ENCODE measurements at places on chromosomes 16 and 17.
A peak's percentile ranks its signal among the peaks of the same experiment; 100 is the strongest.

GRCh38 chr16:67015313-67015731 lies 13.6 kb upstream of the CBFB start:
- no peak for DNase-seq

GRCh38 chr17:72063756-72064450 lies 56.9 kb upstream of the SOX9 start:
- DNase-seq = no peak

GRCh38 chr16:73202161-73202729 lies 154.3 kb upstream of the ZFHX3 start:
- DNase-seq = no peak

DNA sequence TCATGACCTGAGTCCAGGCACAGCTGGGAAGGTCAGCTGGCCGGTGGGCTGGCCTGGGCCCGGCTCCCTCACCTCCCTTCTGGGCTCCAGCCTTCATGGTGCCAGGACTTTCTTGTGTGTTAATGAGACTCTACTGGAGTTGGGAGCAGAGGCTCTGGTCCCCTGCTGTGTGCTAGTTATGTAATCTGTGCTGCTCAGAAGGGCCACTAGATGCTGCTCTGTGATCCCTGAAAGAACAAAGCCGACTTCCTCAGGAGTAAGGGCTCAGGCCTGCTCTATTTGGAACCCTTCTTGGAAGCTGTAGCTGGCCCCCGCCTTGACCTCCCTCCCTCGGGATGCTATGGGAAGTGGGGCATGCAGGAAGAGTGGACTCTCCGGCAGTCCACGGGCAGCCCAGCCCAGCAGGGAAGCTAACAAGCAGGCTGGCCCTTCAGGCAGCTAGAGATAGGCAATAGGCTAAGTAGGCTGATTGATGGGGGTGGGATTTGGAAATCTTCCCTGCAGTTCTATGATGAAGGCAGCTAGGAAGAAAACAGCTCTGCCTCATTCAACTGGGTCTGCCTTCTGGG lies 3.3 kb upstream of the CDK5R1 start:
- peak; percentile 15 for DNase-seq

- DNase-seq = no peak
These were observed 492.5 kb upstream of the HSBP1 start for GRCh38 chr16:83315271-83315670.

GRCh38 chr16:79092846-79093245 lies 507.7 kb downstream of the MAF start:
- DNase-seq = no peak

DNA sequence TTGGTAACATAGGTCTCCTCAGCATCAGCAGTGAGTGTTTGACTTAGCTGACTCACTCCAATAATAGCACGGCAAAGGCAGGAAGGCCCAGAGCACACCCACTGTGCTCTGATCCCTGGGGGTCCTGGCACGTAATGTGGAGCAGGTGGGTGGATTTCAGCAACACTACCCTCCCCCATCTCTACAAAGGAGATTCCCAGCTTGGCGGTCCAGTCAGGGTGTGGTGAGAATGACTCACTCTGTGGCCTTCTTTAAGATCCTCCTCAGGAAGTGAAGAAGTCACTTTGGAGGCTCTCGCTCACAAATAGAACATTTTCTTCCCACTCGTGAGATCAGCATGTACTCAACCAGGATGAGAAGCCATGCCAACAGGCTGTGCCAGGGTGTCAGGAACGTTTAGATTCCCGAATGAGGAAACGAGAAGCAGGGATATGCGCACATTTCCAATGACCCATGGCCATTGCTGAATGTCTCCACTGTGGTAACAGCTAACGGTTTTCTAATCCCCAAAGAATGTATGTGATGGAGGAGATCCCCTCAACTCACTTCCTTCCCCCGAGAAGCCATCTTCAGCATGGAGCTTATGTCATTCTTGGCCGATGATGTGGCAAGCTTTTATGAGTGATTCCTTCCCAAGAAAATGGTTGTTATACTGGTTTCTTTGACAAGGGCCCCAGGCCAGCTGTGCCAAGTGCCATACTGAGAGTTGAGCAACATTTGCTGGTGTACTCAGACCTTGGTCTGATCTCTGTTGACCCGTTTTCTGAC lies 365.2 kb downstream of the C16orf95 start:
- no peak for DNase-seq

- no peak for DNase-seq
These were observed 71.6 kb downstream of the PGS1 start for GRCh38 chr17:78449983-78450595.

DNA sequence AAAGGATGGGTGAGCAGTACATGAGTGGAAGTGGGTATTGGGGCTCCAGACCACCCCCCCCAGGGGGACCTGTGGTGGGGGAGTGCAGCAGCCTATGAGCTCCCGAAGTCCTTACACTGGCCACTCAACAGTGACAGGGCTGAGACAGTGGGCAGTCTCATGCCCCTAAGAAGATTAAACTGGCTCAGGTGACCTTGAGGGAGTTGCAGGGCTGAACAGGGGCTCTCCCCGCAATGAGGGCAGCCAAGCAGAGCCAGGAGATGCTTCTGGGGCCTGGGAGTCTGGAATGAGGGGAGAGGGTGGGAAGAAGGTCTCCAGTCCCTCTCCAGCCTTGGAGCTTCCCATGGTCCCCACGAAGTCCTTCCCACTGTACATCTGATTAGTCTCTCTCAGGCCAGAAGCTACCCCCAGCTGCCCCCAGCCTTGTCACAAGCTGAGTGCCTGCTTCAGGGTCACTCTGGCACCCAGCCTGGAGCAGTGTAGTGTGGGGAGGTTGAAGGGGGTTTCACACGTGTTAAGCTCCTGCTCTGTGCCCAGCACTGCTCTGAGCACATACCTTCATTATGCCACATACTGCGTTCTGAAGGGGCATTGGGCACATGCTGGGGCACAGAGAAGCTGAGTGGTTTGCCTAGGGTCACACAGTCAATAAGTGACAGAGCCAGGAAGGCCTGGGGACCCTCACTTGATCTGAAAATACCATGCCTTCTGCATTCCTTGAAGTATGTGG lies 1.0 kb upstream of the CDH16 start:
- DNase-seq = no peak

GRCh38 chr17:77487677-77488530 lies 347.1 kb downstream of the SEC14L1 start:
- DNase-seq = no peak

DNA sequence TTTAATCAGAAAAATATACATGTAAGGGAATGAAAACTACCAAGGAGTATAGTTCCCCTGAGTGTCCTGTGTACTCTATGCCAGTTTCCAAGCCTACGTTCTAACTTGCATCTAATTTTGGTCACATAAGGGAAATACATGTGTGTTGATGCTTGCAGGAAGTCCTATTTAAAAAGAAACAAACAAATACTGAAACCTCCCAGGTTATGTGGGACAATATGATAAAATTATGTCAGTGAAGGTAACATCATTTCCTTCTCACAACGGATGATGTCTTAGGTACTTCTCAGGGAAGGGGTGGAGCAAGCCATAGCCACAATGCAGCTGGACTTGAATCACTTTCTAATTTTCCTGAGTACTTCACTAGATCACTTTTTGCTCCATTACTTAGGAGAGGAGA lies 115.9 kb downstream of the ZFHX3 start:
- DNase-seq = no peak

- no peak for DNase-seq
These were observed 49.3 kb downstream of the RMI2 start for GRCh38 chr16:11394593-11394960.

DNA sequence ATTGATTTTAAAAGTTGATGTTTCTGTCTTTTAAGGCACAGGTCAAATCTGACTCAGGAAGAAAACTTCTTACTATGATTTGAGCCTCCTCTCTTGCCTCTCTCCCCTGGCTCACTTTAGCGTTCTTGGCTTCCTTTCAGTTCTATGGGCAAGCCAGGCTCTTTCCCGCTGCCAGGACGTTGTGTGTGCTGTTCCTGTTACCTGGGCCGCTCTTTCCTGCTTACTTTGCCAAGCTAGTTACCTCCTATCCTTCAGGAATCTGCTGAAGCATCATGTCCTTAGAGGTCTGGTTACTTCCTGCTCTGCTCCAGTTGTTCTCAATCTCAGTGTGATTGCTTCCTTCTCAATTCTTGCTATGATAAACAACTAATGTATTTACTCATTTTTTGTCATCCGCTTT lies 1108.5 kb upstream of the EEF2KMT start:
- DNase-seq = peak; percentile 82

- DNase-seq = no peak
These were observed 8.0 kb upstream of the UNK start for GRCh38 chr17:75776386-75777295.

GRCh38 chr16:88516601-88517061 lies 53.6 kb upstream of the ZC3H18 start:
- no peak for DNase-seq

DNA sequence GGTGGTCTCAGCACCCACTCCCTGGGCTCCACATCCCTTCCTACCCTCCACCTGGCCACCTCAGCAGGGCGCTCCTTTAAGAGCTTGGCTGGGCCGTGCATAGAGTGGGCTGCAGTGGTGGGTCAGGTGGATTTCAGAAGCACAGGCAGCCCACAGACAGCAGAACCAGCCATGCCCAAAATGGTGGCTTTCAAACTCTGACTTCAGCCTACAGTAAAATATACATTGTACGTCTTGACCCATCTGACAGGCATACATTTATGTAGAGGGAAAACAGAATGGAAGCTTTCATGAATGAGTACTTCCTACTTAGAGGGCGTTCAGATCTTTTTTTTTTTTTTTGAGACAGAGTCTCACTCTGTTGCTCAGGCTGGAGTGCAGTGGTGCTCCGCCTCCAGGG lies 26.0 kb upstream of the LASP1NB start:
- no peak for DNase-seq

DNA sequence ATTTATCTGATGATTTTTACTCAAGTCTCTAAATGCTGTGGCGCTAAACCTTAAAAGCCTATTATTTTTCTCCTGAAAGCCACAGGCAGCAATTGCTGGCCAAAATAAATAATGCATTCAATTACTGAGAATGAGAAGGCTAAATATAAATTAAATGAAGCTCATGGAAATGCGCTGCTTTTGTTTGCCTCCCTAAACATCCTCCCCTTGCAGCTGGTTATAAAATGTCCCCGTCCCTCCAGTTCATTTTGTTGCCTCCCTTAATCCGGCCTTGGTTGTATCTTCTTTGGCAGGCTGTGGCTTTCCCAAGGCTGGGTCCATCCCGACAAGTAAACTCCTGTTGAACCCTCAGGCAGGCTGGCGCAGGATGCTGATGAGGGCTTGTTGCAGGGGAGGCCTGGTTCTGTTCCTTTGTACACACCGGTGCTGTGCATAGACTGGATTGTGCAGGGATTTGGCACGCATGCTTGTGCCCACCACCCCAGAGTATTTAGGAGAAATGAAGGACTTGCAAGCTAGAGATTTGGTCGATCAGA lies 62.7 kb downstream of the KNOP1 start:
- DNase-seq = no peak

DNA sequence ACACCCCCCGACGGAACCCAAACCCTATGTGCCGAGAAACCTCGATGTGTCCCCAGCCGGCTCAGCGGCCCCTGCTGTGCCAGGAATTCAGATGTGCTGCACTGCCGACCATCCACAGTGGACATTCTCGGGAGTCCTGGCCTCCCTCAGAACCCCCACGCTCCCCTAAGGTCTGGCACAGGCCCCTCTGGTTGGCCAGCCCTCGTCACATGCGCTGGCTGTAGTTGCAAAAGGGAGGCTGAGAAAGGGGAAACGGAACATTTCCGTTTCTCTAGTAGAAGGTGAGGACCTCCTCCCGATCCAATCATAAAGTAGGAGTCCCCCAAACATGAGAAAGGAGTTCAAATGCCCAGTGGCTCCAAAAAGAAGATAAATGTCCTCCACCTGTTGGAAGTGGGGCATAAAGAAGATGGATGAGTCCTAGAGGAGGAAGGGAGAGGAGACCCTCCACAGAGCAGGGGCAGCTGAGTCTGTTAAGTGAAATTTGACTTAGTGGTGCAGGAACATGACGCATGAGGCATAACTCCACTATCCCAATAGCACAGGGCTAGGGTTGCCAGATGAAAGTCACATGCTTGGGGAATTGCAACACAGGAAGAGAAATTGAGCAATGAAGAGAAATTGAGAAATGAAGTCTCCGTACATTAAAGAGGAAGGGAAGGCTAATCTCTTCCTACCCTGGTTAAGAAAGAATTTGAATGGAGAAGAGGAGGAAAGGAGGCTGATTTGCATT lies 49.3 kb upstream of the WSB1 start:
- no peak for DNase-seq

DNA sequence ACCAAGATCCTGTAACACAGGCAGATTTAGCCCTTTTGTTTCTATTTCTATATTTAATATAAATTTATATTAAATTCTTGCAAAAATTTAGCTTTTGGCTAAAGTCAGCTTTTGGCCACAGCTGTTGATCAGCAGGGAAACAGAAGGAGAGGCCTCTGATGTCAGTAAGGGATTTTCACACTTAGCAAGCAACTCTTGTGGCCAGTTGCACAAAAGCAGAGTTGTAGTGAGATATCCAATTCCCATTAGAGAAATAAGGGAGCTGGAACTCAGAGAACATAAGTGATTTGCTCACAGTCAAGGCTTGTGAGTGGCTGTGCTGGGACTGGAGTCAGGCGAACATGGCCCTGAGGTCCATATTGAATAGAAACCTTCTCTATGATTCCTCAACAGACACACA lies 16.7 kb upstream of the HEATR6 start:
- DNase-seq = no peak

DNA sequence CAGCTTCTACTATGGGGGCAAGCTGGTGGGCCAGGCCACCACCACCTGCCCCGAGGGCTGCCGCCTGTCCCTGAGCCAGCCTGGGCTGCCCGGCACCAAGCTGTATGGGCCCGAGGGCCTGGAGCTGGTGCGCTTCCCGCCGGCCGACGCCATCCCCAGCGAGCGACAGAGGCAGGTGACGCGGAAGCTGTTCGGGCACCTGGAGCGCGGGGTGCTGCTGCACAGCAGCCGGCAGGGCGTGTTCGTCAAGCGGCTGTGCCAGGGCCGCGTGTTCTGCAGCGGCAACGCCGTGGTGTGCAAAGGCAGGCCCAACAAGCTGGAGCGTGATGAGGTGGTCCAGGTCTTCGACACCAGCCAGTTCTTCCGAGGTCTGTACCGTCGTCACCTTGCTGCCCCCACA lies 19.5 kb downstream of the IRF8 start:
- DNase-seq = no peak

DNA sequence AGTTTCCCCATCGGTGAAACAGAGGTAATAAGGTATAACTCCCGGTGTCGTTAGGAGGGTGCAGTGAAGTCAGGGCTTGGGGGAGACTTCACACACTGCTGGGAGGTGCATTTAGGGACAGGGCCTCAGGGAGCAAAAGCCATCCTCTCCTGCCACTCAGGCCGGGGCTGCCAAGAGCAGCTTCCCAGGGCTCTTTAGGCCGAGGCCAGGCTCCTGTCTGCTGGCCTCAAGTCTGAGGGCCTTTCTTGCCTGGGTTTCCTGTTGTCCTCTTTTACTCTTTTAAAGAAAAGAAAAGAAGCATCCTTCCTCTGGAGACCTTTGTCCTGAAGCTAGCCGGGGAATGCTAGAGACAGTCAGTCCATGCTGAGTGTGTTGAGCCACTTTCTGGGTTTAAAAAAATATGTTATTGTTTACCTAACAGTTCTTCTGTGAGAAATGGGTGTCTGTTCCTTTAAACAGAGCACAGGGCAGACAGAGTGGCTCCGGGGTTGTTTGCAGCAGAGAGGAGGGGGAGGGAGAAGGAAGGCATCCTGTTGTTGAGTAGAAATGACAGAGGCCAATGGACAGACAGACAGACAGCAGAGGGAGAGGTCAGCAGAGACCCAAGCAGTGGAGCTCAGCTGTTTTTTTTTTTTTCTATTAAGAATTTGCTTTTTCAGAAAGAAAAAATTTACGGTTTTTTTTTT lies 79.1 kb downstream of the C17orf67 start:
- no peak for DNase-seq

GRCh38 chr16:53913099-53913870 lies 209.3 kb downstream of the FTO start:
- DNase-seq = no peak

GRCh38 chr16:19875900-19876299 lies 8.7 kb downstream of the GPRC5B start:
- no peak for DNase-seq

All from cerebellar nuclear complex (tissue), 1 donor.